ENCODE measurements at places on chromosomes 11 and 22. TPM values are rescaled to one million over a fixed set of nuclear protein-coding genes. Genes with fewer than 3 reads are reported as not detected.

The PGM2L1 gene
- 5.2 TPM for total RNA-seq

The KRTAP5-7 gene
- total RNA-seq, result not detected

The PATE4 gene
- not detected for total RNA-seq

DNA sequence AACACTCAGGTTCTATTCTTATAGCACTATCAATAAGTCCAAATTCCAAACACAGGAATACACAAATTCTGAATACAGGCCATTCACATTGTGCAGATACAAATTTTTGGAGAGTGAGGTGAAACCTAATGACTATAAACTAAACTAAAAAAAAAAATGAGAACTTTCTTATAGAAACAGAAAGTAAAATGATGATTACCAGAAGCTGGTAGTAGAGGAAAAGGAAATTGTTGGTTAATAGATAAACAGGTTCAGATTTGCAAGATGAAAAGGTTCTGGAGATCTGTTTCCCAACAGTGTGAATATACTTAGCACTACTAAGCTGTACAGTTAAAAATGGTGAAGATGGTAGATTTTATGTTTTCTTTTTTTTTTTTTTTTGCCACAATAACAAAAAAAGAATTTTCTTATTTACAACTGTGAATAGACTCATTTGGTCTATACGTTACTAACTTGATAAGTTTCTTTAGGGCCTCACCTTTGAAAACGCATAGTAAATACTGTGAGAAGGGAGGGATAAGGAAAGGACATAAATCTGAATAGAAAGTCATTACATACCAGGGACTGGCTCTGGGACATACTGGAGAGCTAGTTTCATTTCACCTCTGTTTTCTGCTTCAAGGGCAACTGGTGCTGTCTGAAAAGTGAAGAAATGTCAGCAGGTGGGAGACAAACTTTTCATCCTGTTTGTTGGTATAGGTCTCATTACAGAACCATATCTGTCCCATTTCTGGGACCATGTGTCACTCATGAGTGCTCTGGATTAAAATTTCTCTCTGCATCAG lies 14.2 kb upstream of the CCDC89 start:
- DNase-seq, result no peak

- no peak for DNase-seq
Measured at GRCh38 chr22:50022171-50022819, 9.7 kb upstream of the IL17REL start.

GRCh38 chr11:103735497-103736032 lies 300.9 kb upstream of the DDI1 start:
- DNase-seq, result no peak

- DNase-seq, result no peak
Measured at GRCh38 chr11:3970108-3970507, 114.6 kb downstream of the STIM1 start.

DNA sequence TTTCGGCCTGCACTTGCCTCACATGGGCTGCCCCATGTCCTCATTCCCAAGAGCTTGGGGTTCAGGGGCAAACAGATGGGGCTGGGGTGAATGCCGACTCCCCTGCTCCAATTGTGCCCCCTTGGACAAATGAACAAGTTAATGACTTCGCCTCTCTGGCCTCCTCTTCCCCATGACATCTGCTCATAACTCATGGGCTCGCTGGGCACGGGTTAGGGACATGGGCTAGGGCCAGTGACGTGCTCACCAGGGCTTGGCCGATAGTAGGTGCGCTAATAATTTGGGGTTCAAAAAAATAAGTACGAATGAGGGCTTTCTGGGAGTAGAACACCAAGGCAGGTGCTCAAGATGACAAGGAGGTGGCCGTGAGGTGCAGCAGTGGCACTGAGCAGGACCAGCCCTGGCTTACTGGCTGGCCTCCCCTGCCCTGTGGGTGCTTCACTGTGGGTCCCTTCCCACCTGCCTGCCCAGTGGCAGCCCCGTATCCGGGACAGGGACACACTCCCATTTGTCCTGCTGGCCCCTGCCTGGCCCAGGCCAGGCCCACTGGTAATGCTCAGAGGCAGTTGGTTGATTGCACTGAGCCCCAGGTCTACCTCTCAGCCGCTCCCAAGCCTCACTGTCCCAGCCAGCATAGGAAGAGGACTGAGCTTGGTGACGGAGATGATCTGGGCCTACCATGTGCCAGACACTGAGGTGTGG lies 12.3 kb downstream of the CBX6 start:
- no peak for DNase-seq

- DNase-seq, result no peak
Measured at GRCh38 chr11:128525411-128526243, 61.7 kb downstream of the ETS1 start.
